ENCODE measurements at places on chromosomes 1 and 21.

DNA sequence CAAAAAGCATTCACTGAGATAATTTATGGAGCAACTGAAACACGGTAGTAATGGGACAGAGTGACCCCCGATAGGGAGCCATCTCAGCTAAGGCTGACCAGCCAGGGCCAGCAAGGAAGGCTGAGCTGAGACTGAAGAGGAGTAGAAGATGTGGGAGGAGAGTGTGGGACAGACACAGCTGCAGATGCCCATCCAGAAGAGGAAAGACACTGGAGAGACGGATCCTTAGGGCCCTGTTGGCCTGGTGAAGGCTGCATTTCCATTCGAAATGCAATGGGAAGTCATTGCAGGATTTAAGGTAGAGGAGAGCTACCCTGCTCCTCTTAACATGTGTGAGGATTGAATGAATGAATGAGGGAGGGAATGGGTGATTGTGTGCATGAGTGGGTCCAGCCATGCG is 44.0 kb upstream of the LRP8 start:
- no peak for DNase-seq

DNA sequence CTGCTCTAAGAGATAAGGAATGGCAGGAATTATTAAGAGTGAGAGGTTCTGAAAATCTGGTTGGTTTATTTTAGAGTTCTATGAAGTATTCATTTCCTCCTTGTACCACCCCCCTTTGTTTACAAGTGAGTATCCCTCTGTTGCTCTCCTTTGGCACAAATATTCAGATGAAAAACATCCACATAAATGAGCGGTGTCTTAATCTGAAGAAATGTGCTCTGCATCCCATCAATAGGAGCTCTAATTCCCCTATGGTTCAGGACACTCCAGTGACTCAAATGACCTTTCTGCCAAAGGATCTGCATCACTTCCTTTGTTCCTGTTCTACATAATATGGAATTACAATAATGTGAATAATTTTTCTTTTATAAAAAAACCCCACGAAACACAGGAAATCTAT is 16.6 kb downstream of the DDAH1 start:
- DNase-seq, result no peak

DNA sequence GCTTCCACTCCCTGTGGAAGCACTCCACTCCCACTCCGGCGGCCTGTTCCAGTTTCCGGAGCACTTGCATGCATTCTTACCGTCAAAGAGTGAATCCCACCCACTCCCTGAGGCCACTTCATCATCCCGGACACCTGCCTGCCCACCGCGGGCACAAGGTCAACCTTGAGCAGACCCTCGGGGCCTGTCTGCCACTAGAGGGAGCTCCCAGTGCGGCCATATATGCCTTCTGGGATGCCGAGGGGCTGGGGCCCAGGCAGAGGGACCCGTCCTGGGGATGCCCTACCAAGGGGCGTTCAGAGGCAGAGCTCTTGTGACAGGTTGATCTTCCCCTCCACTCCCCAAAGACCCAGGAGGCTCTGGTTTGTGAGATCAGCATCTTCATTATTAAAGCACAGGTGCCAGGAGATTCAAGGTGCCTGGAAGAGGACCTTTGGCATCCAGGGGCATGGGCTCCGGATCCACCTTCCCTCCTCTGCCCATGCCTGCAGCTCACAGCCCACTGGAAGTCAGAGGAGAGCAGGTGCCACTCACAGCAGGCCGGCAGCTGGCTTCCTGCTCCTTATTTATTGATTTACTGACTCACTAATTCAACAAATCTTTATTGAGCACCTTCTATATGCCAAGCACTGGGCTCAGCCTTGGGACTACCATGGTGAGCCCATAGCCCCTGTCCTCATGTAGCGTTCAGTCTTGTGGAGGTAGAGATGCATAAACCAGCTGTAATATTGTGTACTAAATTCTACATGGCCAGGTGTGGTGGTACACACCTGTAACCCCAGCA is 47.3 kb downstream of the UBIAD1 start:
- DNase-seq, result peak; percentile 58

GRCh38 chr1:204564835-204565234 is 48.6 kb downstream of the MDM4 start:
- peak; percentile 33 for DNase-seq
